ENCODE measurements at places on chromosomes 4 and X.

GRCh38 chr4:69858690-69859089 lies 1.3 kb downstream of the SULT1E1 start:
- no peak for DNase-seq

DNA sequence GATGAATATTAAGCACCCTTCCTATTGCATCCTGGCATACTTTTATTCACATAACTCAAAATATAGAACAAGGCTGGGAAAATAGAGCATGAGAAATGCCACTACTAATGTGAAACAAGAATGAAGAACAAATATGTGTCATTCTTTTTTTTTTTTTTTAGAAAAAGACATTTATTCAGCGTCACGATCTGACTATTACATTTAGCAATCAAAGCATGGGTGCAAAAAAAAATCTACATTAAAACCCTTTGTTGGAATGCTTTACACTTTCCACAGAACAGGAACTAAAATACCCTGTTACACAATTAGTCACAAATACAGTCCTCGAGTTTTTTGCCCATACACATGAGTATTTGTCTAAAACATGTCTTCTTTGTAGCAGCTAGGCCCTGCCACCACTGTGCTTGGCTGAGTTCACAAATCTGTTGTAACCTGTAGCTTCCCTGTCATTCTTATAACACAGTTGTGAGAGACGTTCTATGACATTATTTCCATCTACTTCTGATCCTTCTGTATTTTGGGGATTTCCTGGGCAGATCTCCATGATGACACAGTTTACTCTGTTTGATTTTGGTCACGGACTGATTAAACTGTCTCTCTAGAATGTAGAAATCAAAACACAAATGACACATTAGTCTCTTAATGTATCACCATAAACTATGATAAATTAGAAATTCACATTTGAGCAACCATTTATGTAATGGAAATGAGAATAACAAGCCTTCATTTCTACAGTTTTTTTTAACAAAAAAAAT lies 9.4 kb upstream of the TET2 start:
- no peak for DNase-seq

GRCh38 chr4:155085843-155086530 lies 122.4 kb upstream of the NPY2R start:
- DNase-seq = no peak

GRCh38 chr4:179165862-179166261 lies 1723.6 kb upstream of the AGA start:
- no peak for DNase-seq

GRCh38 chr4:107757283-107757682 lies 37.2 kb upstream of the PAPSS1 start:
- DNase-seq = no peak

DNA sequence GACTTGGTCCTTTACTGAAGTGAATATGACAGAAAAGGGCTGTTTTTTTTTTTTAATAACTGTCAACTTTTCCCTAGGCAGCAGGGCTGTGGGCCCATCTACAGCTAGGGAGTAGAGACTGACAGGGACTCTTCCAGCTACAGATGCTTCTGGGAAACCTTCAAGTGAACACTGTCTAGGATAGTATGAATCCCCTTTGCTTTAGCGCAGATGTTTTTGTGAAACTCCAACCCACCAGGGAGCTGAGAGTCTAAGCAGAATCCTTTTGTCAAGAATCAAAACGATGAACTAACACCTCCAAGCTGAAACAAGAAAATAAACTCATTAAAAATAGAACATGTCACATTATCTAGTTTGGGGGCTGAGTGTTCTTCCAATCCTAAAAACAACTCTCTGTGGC lies 219.7 kb upstream of the FGF13 start:
- DNase-seq = no peak

GRCh38 chr4:143375326-143376073 lies 38.8 kb downstream of the GAB1 start:
- no peak for DNase-seq

DNA sequence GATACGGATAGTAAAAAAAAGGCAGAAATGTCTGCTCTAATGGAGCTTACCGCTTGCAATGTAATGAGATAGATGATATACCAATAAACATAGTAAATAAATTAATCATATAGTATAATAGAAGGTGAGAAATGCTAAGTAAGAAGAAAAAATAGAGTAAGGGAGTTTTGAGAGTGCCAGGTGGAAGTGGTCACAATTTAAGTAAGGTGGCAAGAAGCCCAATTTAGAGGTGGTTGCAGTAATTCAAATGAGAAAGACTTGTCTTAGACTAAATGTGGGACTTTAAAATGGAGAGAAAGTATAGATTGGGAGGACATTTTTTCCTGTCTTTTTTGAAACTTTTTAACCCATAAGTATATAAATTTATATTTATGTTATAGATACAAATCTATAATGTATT lies 26.0 kb downstream of the TBC1D19 start:
- DNase-seq = no peak

GRCh38 chr4:173528378-173529321 lies 1.4 kb downstream of the HAND2 start:
- peak; percentile 71 for DNase-seq

GRCh38 chrX:17104433-17104832 lies 158.0 kb downstream of the REPS2 start:
- DNase-seq = no peak

GRCh38 chr4:153318696-153319320 lies 25.7 kb upstream of the MND1 start:
- no peak for DNase-seq

- DNase-seq = no peak
These were observed 48.1 kb upstream of the UGT2B15 start for GRCh38 chr4:68718447-68719074.

GRCh38 chr4:36516522-36517095 lies 235.2 kb downstream of the DTHD1 start:
- no peak for DNase-seq

GRCh38 chr4:94519019-94519418 lies 67.3 kb downstream of the PDLIM5 start:
- DNase-seq = no peak

DNA sequence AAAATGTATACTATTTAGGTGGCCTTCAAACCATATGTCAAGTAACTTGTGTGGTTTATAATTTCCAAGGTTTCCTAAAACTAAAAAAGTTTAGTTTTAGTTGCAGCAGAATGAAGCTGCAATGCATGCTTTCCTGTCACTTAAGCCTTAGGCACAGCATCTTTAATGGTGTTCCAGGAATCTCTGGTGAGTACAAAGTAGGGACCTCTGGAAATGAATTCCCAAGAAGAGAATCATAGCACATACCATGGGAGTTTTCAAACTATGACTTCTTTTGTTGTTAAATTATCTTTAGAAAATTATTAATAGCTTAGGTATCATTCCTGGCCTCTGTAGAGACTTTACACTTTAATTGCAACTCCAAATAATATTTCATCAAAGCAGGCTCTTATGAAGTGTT lies 1005.9 kb upstream of the PABPC4L start:
- no peak for DNase-seq

DNA sequence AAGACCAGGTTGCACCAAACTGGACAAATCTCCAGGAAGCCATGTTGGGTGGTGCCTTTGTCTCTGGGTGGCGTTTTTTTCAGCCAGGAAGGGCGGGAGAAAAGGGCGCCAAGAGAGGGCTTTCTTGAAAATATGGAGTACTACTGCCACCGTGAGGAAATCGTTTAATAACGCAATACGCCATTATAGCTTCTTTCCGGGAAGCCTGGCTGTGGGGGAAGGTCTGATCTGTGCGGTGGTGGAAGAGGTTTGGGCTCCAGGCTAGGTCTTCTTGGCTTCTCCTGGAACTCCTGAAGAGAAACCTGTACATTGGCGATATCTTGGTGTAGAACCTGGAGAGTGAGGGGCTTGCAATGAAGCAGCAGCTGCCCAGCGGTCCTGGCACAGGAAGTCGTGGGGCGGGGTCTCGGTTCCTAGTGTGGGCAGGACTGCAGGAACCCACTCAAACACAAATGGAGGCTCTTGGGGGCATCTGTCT lies 202.7 kb downstream of the OR13H1 start:
- no peak for DNase-seq

DNA sequence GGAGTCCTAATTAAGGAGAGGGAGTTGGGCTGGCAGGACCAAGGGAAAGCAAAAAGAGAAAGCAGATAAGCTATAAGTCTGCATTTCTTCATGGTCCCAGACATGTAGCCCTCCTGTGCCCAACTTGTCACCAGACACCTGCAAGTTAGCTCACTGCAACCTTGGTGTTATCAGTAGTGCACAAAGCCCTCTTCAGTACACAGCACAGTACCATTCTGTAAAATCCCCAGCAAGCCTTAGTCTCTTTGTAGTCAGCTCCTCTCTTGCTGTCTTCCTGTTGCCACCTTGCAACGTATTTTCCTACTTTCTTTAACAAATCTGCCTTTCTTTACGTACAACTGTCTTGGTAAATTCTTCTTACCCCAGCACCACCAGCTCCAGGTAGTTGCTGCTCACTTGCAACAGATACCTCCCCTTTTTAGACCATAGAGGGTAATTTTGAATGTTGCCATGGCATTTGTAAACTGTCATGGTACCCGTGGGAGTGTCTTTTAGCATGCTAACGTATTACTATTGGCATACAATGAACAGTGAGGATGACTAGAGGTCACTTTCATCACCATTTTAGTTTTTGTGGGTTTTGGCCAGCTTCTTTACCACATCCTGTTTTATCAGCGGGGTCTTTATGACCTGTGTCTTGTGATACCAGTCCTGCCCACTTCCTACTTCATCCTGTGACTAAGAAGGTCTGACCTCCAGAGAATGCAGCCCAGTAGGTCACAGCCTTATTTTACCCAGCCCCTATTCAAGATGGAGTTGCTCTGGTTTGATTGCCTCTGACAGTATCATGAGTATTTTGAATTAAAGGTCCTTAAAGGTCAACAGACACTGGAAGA lies 28.3 kb upstream of the AP1S2 start:
- no peak for DNase-seq

DNA sequence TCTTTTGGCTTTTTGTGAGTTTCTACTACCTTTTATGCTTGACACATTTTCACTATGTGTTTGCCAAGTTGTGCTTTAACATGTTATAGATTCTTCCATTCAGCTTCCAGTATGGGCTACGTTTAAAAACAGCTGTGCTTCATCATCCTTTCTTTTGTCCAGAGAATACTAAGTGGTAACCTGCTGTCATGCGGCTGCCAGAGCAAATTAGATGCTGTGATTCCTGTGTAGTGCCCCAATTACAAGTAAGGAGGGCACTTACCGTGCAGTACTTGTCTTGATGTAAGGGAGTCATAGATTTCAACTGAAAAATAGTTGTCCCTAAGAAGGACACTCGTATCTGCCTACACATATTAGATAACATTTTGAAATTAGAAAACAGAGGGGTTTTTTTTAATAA lies 531.8 kb upstream of the GALNTL6 start:
- DNase-seq = no peak

DNA sequence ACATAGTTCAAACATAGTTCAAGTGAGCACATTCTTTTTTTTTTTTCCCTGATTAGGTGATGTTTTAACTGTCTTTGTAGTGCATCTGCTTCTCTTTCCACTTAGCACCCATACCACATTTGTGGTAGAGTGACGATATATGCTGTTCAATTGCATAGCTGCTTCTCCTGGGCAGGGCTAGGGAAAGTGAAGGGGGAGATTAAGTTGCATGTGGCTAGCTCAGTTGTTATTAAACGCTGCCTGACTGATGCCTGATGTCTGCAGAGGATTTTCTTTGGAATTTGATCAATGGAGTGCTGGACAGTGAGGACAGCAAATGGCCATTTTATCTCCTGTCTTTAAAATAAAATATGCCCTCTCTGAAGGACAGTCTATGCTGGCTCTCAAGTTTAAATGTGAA lies 63.7 kb downstream of the ANK2 start:
- DNase-seq = no peak

DNA sequence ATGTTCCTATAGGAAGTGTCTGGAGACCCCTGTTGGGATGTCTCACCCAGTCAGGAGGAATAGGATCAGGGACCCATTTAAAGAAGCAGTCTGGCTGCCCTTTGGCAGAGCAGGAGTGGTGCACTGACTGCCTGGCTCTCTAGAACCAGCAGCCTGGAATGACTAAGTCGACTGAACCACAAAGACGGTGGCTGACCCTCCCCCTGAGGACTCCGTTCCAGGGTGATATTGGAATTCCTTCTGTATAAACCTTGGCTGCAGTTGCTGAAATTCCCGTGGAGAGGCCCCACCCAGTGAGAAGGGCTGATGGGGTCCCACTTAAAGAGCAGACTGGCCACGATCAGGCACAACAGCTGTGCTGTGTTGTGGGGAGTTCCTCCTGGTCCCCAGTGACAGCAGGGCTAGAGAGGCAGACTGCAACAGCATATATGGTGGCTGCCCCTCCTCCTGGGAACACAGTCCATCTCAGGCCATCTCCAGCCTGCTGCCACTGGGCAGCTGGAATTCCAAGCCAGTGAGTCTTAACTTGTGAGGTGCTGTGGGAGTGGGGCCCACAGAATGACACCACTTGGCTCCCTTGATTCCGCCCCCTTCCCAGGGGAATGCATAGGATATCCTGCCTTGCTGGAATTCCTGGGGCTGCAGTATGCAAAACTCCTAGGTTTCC lies 41.8 kb upstream of the RLIM start:
- DNase-seq = no peak

- DNase-seq = no peak
These were observed 45.7 kb downstream of the ACOX3 start for GRCh38 chr4:8394806-8395205.

- DNase-seq = no peak
These were observed 43.7 kb upstream of the SH3KBP1 start for GRCh38 chrX:19931146-19931545.

DNA sequence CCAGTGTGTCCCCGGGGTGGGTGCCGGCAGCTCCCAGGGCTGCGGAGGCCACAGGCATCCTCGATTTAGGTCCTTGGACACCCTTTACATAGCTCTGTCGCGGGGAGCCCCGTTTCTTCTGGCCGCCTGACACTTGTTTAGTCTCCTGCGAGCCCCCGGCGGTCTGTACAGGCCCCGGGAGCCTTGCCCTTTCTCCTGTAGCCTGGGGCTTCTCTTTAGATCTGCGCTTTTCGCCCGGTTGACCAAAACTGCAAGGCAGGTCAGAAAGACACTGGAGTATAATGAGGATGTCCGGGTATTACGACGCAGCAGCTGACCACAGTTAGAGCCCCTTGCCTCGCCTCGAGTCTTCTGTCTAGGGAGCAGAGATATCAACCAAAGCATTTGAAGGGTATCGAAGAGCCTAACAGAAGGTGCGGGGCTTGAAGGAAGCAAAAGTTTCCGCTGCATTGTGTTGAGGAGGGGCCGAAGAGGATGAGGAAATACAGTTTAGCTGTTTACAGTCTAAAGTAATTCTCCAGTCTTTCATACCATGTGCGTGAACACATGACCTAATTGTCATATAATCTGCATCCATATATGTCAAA lies 479 bp downstream of the BRCC3 start:
- DNase-seq = peak; percentile 67

DNA sequence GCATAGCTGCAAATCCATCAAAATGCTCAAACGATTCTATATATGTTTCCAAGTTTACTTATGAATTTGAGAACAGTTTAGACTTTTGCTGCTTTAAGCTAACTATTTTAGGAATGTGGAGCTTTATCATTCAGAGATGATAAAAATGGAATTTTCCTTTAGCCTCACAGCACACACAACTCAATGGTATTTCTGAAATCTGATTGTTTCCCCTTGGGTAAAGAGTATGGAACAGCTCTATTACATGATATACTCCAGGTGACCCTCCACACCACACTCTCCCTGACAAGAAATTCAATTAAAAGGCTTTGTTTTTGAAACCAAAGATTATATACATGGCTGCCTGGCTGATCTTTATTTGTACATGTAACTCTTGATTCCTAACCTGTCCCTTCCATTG lies 120.0 kb downstream of the LUZP4 start:
- no peak for DNase-seq

- DNase-seq = no peak
These were observed 35.5 kb upstream of the C4orf54 start for GRCh38 chr4:99693140-99693539.

- no peak for DNase-seq
These were observed 28.2 kb upstream of the PGK1 start for GRCh38 chrX:78075787-78076389.
